ENCODE measurements at places on chromosomes 16 and 17.

- DNase-seq, result no peak
These were observed 11.4 kb downstream of the METTL9 start for GRCh38 chr16:21610766-21611165.

GRCh38 chr16:24681793-24682192 lies 47.7 kb upstream of the TNRC6A start:
- no peak for DNase-seq

- no peak for DNase-seq
These were observed 40.2 kb downstream of the RBFOX3 start for GRCh38 chr17:79570653-79571052.

- no peak for DNase-seq
These were observed 121.2 kb downstream of the SNX11 start for GRCh38 chr17:48228720-48229119.
